Thyroid gland (tissue), 4 donors: ENCODE measurements at places on chromosomes 7 and 10. TPM values are rescaled to one million over a fixed set of nuclear protein-coding genes. Genes with fewer than 3 reads are reported as not detected.

The CREB5 gene
- 2.5 TPM for total RNA-seq

DNA sequence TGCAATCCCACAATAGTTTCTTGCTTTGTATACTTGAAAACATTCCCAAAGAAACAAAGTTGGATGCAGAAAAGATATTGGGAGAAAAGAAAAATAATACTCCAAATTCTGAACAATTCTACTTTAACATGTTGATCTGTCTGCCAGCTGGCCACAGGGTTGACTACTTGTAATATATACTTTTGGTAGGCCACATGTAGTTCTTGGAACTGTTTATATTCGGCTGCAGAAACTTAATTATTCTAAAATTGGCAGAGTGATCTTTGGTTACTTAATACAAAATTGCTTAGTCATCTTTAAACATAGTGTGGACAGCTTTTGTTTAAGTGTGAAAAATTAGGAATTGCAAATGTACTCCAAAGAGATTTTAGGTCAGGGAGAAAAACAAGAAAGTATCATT lies 76.0 kb downstream of the CALD1 start:
- no peaks in the 10 kb centered on the region for H3K36me3 ChIP-seq
- no peak overlapping the region for H3K27ac ChIP-seq
- H3K4me1 ChIP-seq = no peaks in the 10 kb centered on the region
- DNase-seq = no peak
- H3K27me3 ChIP-seq = no peaks in the 10 kb centered on the region
- H3K4me3 ChIP-seq = no peak overlapping the region

DNA sequence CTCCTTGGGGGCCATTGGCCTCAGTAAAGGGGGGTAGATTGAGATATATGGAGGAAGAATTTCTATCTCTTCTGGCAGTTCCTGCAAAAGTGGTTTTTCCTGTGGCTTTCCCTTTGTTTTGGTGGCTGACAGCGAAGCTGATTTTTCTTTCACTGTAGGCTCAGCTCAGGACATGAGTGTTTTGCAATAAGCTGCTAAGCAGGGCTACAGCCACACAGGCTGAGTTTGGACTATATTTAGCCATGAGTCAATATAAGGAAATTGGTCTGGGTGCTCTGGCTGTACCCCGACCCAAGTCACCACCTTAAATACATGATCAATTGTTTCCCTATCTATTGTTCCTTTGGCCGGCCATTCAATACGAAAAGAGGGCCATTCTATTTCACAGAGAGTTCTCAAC lies 212.7 kb upstream of the KCND2 start:
- no peak overlapping the region for H3K27ac ChIP-seq
- H3K36me3 ChIP-seq = no peaks in the 10 kb centered on the region
- no peak for DNase-seq
- no peaks in the 10 kb centered on the region for H3K4me1 ChIP-seq

The XPNPEP1 gene
- total RNA-seq = 72.7 TPM
